ENCODE measurements at places on chromosomes 16 and 17. TPM values are rescaled to one million over a fixed set of nuclear protein-coding genes. Genes with fewer than 3 reads are reported as not detected.

KRTAP2-2 gene
- total RNA-seq = not detected

RNF135 gene
- 5.7 TPM for total RNA-seq

NECAB2 gene
- total RNA-seq = 1.8 TPM

HOXB2 gene
- total RNA-seq = 2.5 TPM

KRTAP4-2 gene
- not detected for total RNA-seq

SCARF1 gene
- 12.4 TPM for total RNA-seq

FBXW10 gene
- not detected for total RNA-seq

CFAP52 gene
- total RNA-seq = not detected

KRT12 gene
- not detected for total RNA-seq

CD300C gene
- total RNA-seq = 1.2 TPM

MLX gene
- total RNA-seq = 65.9 TPM

TP53TG3D gene
- total RNA-seq = 1.1 TPM

WSCD1 gene
- total RNA-seq = 10.6 TPM

DNA sequence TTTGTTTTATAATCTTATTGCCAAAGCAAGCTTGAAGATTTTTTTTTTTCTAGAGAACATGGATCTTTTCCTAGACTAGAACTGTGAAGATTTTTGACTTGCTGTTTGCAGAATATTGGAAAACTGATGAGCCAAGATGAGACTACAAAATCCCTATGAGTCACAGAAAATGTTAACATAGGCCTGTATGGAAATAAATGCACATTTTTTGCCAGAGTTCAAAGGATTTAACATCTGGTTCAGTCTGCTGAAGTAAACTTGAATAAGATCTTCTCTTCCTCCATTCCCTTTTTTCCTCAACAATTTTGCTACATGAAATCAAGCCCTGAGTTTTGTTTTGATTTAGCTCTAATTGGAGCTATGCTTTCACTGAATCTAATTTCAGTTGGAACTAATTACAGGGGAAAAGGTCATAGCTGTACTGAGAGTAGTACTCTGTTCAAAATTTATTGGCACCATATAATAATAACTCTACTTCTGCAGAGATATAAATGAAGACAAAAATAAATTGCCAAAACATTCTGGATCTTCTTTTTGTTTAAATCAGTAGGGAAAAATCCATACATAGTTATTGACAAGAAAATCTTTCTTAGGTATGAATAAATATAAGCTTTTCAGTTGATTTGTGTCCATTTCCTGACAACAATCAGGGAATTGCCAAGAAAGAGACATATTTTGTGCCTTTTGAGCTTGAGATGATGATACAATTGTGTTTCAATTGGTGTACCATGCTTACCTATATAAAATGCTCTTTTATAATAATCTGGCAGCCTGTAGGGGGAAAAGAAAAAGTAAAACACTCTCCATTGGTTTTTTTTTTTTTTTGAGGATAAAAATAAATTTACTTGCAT lies 387.5 kb upstream of the GOT2 start:
- no peak for DNase-seq

- DNase-seq = no peak
These were observed 21.1 kb downstream of the EPOP start for GRCh38 chr17:38653679-38654078.

DNA sequence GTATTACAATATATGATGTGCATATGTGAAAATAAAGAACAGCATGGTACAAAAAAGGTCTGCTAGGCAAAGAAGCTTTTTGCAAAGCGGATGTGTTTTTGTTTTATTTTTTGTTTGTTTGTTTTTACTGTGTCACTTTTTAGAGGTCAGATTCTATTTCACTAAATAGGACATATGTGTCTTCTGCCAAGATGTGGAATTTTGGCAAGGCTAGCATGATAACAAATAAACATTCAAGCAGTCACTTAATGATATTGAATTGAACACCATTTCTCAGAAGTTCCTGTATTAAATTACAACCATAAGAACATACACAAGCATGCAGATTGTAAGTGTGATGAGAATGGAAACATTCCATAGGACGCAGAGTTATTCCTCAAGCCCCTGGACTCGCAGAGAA lies 492.7 kb downstream of the WWOX start:
- DNase-seq = no peak

- DNase-seq = peak; percentile 53
These were observed 17.7 kb downstream of the POLR3E start for GRCh38 chr16:22314661-22315626.

- DNase-seq = no peak
These were observed 27.8 kb upstream of the PHOSPHO1 start for GRCh38 chr17:49258394-49258793.

GRCh38 chr16:19884611-19885450 lies at the start of gene GPRC5B:
Gene GPRC5B, minus strand, starts transcription at chr16:19884848. Its CDS starts 12,003 bp downstream, at chr16:19872845.
- DNase-seq = no peak

- no peak for DNase-seq
These were observed 439.8 kb downstream of the SOX9 start for GRCh38 chr17:72560303-72561247.

DNA sequence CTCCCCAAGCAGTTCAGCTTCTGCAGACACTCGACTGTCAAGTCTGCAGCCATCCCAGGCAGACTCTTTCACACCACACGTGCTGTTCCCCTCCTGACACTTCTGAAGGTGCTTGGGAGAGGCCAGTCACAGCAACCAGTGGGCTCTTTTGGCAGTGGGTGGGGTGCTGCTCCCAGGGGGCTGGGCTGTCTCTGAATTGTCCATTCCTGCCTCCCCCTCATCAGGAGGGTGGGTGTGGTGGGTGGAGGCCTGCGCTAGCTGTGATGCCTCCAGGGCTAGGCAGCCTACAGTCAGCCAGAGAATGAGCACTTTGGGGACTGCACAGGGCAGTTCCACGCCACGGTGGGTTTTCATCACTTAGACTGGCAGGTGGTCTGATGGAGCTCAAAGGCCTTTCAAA lies 10.3 kb downstream of the STARD3 start:
- peak; percentile 22 for DNase-seq

- DNase-seq = peak; percentile 46
These were observed 16.4 kb upstream of the METRNL start for GRCh38 chr17:83062818-83063671.

- no peak for DNase-seq
These were observed 59.6 kb downstream of the HAPSTR1 start for GRCh38 chr16:9151074-9151473.

DNA sequence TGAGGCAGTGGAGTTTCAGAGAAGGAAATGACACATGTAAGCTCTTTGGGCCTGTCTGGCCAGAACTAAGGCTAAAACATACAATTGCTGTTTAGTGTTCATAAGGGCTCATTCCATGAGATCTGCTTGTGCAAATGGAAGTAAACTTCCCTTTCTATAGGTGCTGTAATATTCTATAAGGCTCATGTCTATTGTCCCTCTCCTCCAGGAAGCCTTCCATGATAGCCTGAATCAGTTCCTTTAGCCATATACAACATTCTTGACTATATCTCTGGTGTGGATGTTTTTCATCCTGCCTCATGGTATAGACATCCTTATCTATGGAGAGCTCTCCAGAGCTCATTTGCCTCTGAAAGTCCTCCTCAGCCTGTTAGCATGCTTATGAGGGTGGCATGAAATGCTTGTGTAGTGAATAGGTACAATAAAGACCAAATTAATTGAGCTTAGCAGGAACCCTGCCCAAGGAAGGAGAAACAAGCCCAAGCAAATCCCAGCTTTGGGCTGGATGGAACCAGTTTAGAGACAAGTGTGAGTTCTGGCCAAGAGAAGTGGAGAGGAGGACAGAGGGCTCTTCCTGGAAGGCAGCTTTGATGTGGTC lies 1.6 kb upstream of the ETV4 start:
- no peak for DNase-seq

GRCh38 chr17:79322211-79323123 lies 247.8 kb downstream of the ENGASE start:
- DNase-seq = no peak

GRCh38 chr16:77556201-77556873 lies 121.5 kb upstream of the ADAMTS18 start:
- DNase-seq = no peak

GRCh38 chr17:33277436-33278100 lies 15.5 kb downstream of the ASIC2 start:
- no peak for DNase-seq

- DNase-seq = peak; percentile 79
These were observed 1.1 kb upstream of the ZNF747 start for GRCh38 chr16:30535777-30536190.

DNA sequence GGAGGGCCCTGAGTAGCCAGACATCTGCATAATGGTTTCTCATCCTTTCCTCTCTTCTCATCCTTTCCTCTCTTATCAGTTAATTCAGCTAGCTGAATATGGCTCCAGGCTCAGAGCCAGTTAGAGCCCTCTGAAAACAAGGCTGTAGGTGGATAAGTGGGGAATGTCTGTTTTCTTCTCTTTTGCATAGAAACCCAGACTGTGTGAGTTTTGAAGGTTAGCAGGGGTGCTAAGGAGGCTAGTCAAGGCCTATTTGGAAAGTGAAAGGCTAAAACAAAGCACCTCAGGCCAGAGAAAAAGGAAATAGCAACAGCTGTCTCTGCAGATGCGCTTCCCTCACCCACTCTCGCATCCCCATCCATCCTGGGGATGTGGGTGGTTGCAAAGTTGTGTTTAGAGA lies 420.9 kb downstream of the SHISA9 start:
- no peak for DNase-seq

GRCh38 chr17:5220074-5220473 lies 14.6 kb downstream of the SCIMP start:
- DNase-seq = no peak

DNA sequence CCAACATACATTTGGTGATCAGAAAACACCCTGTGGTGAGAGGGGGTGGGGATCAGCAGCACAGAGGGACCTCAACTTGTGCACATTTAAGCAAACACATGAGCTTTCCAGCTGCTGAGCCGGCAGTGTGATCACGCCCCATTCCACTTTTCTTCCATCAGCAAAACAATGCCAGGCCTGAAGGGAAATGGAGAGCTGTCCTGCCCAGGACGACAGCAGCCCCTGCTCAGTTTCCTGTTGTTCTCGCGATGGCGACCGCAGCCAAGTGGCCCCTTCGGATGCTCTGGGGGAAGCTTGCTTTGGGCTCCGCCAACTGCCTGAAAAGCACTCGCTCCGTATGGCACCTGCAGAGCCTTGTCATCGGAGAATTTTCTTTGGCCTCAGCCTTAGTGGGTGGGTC lies 272.3 kb downstream of the FOXL1 start:
- no peak for DNase-seq

DNA sequence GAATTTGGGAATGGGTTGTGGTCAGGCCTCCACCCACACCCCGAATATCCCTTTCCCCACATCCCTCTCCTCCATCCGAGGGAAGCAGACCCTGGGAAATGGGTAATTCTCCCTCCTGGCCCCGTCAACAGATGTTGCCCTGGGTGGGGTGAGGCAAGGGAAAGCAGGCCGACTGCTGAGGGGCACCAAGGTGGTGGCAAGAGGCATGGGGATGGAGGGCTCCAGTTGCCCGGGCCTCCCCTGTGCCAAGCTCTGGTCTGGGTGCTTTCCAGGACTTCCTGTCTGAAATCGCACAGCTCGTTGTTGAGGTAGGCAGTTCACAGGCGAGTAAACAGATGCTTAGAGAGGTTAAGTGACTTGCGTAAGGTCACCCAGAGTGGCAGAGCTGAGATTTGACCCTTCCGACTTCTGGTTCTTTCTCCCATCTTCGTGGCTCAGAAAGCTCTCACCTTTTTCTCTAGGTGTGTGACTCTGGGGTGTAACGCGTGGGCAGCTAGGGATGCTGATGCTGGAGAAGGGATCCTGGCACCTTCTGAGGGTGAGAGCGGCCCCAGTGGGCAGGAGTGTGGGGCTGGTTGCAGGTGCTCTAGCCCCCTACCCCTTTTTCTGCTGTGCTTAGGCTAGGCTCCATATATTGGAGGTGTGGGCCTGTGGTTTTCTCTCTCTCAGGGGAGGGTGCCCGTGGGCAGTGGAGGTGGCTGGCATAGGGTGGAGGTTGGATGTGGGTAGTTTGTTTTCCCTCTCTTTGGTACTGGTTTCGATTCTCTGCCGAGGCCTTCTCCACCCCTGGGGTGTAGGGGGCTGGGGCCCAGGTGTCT lies 17.2 kb downstream of the RARA start:
- peak; percentile 70 for DNase-seq

DNA sequence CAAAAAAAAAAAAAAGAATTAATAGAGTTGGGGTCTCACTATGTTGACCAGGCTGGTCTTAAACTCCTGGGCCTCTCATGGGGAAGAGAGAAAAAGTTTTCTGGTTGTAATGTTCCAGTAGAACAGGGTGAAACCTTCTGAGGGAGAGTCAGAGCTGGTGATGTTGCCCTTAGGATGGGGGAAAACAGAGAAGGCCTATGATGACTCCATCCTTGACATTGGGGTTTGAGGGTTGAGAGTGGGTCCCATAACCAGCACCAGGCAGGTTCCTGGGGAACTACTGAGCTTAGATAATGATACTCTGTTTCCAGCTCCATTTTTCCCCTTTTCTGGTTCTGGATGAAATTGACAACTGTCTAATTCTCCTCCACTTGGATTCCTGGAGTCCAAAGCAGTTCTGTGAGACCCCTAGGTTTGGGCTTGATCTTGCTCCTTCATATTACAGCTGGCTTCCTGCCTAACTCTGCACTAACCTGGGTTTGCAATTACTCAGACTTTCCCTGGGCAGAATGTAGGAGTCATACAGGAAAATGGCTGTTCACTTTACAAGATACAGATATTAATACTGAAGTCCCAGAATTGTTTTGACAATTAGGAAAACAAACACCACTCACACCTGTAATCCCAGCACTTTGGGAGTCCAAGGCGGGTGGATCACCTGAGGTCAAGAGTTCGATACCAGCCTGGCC lies 62.8 kb upstream of the B4GALNT2 start:
- no peak for DNase-seq

- DNase-seq = no peak
These were observed 2.8 kb downstream of the ZNF646 start for GRCh38 chr16:31077024-31077423.

DNA sequence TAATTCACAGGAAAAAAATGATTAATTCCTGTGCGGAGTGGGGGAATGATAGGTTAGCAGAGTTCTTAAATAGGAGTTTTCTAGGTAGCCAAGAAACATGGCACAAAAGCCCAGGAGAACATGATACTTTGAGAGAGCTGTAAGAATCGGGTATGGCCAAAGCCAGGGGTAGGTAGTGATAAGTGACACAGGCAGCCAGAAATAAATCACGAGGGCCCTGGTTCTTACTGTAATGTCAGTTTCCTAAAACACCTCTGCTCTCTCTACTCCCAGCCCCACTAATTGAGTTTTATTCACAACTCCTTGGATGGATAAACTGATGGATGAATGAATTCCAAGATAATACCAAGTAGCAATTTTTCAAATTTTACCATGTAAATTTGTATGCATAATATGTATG lies 54.1 kb downstream of the VAT1L start:
- DNase-seq = no peak

DNA sequence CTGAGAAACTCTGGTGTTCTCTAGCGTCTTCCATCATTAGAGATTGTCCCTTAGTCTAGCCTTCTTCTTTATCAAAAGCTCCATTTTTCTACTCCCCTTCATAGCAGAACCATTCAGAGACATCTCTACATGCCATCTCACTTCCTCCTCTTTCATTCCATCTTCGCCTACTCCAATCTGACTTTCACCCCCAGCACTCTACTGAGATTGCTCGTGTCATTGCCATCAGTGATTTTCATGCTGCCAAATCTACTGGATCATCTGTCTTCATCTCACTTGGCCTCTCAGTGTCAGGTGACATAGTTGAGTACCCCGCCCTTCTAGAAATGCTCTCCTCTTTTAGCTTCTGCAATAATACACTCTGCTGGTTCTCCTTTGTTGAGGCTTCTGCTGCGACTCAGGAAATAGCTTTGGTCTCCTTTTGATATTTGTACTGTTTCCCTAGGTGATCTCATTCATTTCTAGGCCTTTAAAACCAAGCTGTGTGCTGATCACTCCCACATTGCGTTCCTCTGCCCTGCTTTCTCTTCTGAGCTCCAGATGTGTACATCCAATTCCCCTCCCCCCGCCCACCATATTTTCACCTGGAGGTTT lies 119.1 kb downstream of the FTO start:
- DNase-seq = no peak

Data from Right ventricle myocardium inferior (tissue), 1 donor.